ENCODE measurements at places on chromosomes 5 and 9.

DNA sequence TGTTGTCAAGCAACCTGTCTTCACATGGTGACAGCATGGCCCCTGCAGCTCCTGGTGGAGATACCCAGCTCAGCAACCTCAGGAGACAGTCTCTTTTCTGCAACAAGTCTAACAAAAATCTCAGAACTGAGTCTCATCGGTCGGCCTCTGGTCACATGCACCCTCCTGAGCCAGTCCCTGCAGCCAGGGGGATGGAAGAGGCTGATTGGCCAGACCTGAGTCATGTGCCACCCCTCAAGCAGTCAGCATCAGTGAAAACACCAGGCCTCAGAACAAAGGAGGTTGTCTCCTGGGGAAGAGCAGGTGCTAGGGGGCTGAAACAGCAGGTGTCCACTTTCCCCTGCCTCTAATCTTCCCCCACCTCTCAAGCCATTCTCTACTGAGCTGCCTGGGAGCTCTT is 54.4 kb downstream of the SMIM23 start:
- DNase-seq = no peak

DNA sequence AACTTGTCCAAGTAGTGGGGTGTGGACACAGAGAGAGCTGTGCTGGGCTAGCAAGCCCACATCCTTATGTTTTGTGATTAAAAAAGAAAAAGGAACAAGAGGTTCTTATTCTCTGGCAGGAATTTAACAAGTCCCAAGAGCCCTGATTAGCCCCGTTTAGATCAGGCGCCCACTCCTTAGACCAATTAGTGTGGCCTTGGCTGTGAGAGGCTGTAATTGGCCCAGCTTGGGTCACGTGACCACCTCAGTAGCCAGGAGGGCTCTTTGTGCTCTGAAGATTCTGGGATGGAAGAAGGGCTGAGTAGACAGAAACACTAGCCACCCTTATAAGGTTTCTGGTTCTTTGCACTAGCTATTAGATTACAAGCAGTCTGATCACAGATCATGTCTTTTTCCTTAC is 31.1 kb downstream of the GCNT4 start:
- no peak for DNase-seq

DNA sequence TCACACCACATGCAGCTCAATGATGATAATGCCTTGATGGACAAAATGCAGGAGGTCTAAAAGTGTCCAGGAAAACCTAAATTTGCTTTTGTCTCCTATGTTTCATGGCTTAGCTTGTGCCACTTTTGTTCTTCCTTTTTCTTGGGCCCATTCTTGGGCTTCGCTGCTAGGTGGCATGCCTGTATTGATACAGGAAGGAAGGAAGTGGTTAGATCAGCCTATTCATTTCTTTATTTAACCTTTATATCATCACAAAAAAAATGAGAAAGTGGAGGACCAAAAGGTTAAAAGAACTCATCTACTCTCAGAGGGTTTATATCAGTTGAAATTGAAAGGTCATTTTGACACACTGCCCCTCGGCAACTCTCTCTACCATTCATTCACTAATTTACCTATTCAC is 260.2 kb downstream of the ARHGAP26 start:
- DNase-seq = no peak

DNA sequence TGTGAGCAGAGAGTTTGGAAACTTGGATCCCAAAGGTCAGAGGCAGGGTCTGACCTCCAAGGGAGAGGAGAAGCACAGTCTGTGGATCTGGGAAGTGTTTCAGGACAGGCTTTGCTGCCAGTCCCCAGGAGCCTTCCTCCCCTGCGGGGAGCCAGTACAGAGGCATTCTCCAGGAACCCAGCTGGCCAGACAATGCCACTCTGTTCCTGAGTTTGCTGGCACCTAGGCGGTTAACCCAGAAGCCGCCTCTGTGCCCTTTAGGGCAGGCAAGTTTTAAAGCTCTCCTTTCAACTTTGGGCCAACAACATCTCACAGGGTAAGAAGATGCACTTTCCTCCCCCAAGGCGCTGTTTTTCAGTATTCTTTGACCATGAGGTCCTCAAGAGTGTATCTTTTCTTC is 37.0 kb upstream of the FGF1 start:
- DNase-seq = no peak

DNA sequence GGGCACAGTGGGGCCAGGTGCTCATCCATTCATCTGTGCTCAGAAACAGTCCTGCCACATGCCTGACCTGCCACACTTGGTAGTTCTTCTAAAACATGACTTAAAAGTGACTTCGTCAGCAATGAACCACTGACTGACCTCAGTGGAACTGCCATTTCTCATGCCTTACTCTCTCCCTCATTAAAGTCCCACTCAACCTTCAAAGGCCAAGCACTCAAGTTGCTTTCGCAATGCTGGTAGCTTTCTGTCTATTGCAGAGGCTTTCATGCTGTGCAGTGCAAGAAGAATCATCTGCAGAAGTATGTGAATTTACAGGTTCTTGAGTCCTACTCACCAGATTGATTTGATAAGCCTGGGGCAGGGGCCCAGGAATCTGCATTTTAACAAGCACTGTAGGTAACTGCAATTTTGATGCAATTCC is 23.9 kb downstream of the B4GALT1 start:
- DNase-seq = peak; percentile 53

DNA sequence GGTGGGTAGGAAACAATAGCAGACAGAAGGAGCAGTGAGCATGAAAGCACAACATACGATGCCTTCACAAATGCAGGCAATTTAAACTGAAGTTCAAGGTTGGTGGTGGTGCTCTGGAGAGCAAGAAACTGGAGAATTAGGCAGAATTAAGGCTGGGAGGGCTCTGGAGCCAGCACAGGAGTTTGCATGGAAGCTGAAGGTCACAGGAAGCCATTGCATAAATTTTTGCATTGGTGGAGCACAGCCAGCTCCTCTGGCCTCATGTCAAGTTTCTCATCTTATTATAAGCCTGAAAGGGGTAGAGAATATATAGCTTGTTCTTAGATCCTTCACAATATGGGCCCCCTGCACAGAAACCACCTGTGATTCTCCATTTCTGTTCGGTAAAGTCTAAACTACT is 207.4 kb downstream of the PAPPA start:
- no peak for DNase-seq

DNA sequence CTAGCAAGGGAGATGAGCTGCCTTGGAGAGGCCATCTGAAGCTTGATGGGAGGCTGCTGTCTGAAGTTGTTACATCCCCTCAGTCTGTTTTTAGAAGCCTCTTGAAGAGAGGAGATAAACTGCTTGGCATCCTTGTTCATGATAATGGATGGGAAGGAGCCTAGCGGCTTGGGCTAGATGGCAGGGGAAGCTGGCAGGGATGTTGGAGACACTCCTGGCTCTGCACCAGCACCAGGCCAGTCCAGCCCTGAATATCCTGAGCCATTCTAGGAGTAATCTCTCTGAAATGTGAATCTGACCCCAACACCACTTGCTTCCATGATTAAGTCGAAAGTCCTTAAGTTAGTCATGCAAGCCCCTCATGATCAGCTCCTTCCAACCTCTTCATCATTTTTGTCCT is 310.5 kb downstream of the NSG2 start:
- DNase-seq = no peak

DNA sequence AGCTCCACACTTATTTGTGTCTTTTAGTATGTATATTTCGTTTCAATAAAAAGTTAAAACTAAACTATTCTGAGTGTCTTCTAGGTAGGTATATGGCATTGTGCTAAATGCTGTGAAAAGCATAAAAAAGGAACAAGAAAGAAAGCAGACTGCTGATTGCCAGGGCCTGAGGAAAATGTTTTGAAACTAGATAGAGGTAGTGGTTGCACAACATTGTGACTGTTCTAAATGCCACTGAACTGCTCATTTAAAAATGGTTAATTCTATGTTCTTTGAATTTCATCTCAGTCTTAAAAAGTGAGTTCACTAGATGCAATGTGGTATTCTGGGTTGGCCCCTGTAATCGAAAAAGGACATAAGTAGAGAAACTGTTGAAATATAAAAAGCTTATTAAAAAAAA is 2.6 kb upstream of the ALAD start:
- DNase-seq = no peak

GRCh38 chr5:59799668-59800346 is 93.7 kb downstream of the PDE4D start:
- peak; percentile 59 for DNase-seq

DNA sequence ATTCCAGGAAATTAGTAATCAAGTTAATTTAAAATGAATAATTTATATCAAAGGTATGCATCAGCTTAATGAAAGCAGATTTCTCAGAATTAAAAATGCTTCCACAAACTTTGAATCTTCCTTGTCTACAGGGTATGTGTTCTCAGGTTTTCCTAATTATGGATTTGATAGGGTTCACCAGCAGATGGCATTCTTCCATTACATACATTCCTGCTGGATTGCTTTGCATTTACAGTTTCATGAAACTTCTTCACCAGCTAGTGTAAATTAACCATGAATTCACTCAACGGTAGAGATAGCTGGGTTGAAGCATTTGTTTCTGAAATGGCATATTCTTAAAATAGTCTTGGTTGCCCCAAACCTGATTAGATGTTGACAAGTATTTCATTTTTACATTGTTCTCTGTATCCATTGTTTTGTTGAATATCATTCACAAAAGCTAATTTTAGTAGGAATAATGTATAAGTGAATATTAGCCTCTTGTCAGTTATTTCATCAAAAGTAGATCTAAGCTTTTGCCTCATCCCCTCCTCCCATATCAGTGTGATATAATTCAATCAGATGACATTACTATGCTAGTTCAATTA is 68.7 kb upstream of the WDR41 start:
- DNase-seq = peak; percentile 38

DNA sequence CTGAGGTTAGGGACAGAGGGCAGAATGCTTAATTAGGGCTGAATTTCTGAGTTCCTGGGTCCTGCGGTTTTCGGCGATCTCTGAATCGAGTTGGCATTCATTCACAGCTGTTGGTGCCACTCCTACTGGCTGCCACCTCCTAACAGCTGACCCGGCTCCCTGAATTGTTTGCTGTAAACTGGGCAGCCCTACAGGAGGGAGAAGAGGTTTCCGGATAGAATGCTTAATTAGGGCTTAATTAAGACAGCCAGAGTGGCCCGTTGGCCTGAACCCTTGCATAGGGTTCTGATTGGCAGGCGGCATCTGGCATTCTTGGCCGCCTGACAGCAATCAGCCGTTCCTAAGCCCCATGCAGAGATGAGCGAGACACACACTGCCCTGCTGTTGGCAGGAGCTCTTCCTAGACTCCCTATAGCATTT is 25.7 kb downstream of the FRMPD1 start:
- DNase-seq = no peak

DNA sequence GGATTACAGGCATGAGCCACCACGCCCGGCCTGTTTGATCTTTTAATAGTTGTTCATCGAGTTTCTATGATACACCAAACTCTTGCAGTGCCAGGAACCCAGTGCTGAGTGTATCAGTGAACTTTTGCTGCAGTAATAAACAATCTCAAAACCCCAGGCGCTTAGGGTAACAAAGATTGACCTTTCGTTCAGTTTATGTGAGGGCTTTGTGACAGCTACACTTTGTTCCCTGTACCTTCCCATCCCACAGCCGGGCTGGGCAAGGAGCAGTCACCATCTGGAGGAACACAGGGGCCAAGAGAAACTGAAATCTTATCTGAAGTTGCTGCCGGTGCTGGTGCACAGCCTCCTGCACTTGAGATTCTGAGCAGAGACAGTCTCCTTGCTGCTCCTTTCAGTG is 17.2 kb upstream of the WNK2 start:
- DNase-seq = no peak

DNA sequence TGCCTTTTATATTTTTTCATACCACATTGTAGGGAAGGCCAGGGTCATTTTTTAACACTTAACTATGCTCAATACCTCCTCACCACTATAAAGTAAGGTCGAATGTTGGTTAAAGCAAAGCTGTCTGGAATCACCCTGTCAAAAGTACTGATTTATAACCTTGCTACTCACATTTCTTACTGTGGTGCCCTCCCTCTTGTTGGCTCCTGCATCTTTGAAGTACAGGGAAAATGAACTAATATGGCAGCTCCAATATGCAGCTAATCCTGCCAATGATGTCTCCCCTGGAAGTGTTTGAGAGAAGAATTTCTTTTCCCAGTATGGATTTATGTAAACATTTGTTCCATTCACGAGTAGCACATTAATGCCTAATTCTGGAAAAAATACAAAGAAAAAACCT is 108.4 kb upstream of the RPS23 start:
- no peak for DNase-seq

DNA sequence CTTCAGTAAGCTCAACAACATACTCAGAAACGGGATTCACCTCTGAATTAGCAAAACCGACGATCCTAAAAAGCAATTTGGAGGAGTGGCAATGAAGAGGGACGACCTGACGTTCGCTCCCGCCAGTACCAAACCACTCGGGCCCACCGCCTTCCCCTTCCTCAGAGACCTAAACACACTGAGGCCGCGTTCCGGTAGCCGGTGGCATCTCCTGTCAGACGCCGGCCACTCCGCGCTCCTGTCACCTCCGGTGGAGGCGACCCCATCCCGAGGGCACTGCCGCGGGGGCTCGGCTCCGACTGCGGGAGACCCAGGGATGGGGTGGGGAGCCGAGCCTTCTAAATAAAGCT is 617 bp downstream of the PPP6C start:
- DNase-seq = peak; percentile 2

DNA sequence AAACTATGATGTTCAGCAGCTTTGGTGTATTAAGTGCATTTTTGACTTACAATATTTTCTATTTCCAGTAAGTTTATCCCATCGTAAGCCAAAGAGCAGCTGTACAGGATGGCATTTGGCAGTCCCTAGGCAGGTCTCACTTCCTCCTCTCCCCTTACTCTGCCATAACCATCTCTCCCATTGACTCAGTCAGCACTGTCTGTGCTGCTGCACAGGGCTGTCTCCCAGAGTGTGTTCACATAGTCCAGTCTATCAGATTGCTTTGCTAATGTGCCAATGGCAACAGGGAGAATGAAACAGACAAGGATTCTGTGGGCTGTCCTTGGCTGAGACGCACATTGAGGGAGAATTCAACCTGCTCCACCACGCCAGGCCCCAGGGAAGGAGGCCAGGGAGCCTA is 47.0 kb upstream of the CAST start:
- no peak for DNase-seq

- DNase-seq = no peak
These were observed 92.4 kb downstream of the RORB start for GRCh38 chr9:74589576-74589975.

DNA sequence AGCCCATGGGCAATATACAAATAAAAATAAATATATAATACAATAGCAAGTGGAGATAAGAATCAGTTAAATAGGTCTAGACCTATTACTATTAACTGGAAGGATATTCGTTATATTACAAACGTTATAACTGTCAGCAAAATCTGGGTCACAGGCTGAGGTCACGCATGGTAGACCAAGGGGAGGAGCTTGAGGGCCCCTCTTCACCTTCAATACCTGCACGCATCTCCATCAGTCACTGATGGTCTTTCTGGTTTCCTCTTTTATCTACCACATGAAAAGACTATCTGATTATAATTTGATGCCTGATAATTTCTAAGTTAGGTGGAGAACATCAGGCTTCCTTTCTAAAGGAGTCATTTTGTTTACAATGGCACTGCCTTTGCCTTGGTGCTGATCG is 43.2 kb downstream of the MAT2B start:
- no peak for DNase-seq
